ENCODE measurements at places on chromosomes 1 and 21.
A peak's percentile ranks its signal among the peaks of the same experiment; 100 is the strongest.

DNA sequence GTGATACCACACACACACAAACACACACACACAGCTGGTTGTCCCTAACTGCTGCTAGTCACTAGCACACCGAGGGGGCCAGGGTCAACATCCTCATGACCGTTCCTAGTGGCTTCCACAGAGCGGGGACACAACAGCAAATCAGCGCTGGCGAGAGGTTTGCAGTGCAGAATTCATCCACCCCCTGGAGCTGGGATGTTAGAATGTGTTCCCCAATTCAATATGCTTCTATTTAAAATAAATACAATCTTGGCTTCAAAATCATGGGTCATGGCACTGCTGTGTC, 16.2 kb upstream of the C2CD2 start:
- DNase-seq, result no peak

DNA sequence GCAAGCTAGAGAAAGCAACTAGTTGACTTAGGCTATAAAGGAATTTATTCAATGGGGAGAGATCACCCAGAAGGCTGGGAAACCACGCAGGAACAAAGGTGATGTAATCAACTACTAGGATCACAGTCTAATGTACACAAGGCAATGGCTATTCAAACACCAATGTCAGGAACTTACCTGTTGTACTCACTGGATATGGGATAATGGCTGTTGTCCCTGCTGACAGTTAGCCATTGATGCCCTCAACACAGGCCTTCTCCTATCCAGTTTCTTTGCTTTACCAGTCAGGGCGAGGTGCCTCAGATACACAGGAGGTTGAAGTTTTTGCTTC, 32.3 kb downstream of the C21orf91 start:
- no peak for DNase-seq

DNA sequence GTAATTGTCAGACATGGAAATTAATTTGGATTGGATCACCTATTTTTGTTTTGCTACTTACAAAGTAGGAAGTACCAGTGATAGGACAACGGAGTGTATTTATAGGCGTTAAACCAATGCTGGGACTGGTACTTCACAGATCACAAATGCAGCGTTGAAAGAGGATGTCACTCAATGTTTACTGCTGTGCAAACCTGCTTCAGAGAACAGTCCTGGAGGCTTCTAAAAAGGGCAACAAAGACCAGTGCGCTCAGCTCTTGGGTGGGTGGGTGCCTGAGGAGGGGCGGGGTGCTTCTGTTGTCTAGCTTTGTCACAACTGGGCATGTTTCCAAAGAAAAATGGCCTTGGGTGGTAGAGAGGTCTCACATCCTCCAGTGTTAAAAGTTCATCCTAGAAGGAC, 2.1 kb downstream of the C1orf21 start:
- DNase-seq, result peak; percentile 43

DNA sequence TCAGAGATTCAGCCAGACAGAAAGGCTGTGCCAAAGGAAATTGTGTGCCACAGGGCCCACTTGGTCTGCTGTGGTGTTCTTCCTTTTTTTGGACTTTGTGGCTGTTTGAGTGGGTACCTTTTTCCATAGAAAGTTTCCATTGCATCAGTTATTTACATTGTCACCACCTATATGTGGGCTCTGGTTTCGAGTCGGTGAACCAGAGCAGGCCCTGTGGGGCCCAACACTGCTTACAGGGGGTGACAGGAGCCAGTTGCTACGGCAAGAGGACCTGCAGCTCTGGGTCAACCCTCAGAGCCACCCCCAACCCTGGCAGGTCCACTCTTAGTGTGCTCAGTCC, 157.0 kb upstream of the EDN2 start:
- no peak for DNase-seq

GRCh38 chr1:54273092-54273794, 73.3 kb downstream of the MRPL37 start:
- DNase-seq, result no peak

DNA sequence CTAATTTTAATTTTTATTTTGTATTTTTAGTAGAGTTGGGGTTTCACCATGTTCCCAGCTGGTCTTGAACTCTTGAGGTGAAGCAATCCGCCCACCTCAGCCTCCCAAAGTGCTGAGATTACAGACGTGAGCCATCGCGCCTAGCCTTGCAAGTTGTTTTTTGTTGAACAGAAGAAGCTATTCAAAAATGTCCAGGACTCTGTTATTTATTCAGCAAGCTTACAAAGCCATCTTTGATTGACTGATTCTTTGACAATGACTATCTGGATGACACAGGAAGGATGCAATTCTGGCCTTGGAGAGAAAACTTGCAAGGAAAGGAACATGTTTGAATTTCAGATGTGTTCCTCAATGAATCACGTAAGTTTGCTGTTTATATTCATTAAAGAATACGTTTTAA, 63.5 kb downstream of the MAP3K7CL start:
- no peak for DNase-seq

- DNase-seq, result peak; percentile 40
Measured at GRCh38 chr1:8423692-8424538, 106.0 kb downstream of the SLC45A1 start.

DNA sequence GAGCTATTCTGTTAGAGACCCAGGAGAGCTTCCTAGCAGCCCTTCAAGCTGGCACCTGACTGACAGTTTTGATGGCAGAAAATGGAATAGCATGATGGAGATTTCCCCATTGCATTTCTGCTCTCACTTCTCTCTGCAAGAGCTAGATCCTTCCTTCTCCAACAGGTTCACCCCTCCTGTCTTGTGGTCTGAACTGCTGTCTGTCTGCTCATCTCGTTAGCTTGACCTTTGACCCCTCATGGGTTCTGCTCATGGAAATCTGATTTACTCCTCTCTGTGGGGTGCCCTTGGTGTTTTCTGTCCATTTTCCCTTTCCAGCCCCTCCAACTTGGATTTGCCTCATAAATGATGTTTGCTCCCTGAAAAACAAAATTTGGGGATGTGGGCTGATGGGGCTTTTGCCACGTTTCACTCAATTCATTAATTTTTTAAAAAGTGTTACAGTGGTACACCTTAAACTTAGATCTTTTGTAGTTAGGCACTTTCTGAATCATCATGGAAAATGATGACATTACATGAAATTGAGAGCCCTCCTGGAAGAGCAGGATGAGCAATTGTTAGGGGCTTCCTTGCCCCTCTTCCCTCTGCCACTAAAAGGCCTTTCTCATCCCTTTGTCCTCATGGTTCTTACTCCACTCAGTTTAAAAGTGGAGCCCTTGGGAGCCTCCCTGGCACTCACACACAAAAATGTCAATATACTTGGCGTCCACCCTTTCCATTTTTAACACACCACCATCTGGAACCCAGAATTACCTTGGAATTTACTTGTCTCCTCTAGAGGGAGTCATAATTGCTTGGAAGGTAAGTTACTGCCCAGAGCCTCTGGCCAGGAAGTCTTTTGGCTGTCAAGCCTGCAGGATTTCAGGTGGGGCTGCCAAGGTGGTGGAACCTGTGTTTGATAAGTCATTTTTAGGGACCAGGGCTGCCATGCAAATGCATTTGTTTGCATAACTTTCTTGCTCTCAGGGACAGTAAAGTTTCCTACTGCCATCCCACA, 31.9 kb upstream of the IL19 start:
- DNase-seq, result no peak

DNA sequence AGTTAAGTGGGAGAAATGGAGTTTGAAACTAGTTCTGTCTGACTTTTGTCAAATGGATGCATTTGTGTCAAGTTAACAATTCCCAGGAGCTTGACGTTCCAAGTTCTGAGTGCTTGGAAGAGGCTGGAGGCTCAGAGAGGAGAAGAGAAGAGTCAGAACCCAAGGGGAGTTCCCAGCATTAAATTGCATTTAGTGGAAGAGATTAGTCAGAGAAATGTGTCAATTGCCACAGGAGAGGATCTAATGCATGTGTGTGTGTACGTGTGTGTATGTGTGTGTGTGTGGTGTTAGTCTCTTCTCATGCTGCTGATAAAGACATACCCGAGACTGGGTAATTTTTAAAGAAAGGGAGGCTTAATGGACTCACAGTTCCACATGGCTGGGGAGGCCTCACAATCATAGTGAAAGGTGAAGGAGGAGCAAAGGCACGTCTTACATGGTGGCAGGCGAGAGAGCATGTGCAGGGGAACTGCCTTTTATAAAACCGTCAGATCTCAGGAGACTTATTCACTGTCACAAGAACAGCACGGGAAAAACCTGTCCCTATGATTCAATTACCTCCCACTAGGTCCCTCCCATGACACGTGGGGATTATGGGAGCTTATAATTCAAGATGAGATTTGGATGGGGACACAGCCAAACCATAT, 101.5 kb upstream of the TMEM51 start:
- DNase-seq, result peak; percentile 41

DNA sequence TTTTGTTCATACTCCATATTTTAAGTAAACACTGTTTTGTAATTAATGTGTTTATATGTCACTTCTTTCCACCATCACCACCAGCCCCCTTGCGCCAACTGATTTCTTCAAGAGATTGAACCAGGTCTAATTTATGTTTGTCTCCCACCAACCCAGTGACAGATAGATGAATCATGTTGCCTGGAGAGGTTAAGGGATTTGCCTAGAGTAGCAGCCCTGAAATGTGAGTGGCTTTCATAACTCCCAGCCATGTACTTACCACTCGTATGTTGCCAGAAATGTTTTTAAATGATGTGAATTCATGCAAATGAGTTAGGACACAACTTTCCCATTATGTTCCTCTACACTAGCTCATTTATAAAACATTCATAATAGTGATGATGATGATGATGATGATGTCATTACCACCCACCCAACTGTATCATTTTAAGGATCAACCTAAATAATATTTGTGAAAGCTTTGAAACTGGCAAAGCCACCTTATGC, 86.9 kb downstream of the LRRC8D start:
- DNase-seq, result peak; percentile 96

- DNase-seq, result no peak
Measured at GRCh38 chr21:44749759-44750674, 38.6 kb upstream of the TSPEAR start.

DNA sequence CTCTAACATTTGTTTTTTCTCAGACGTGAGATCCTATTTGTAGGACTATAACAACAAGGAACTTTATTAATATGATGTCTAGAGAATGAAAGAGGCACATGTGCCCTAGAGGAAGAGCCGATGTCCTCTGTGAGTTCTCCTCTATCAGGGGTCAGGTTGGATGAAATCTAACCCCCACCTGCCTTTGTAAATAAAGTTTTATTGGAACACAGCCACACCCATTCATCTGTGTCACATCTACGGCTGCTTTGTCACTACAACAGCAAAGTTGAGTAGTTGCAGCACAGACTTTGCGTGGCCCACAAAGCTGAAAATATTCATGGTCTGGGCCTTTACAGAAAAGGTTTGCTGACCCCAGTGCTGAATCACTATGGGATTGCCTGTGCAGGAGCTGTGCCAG, 571 bp upstream of the CAPN9 start:
- DNase-seq, result no peak

DNA sequence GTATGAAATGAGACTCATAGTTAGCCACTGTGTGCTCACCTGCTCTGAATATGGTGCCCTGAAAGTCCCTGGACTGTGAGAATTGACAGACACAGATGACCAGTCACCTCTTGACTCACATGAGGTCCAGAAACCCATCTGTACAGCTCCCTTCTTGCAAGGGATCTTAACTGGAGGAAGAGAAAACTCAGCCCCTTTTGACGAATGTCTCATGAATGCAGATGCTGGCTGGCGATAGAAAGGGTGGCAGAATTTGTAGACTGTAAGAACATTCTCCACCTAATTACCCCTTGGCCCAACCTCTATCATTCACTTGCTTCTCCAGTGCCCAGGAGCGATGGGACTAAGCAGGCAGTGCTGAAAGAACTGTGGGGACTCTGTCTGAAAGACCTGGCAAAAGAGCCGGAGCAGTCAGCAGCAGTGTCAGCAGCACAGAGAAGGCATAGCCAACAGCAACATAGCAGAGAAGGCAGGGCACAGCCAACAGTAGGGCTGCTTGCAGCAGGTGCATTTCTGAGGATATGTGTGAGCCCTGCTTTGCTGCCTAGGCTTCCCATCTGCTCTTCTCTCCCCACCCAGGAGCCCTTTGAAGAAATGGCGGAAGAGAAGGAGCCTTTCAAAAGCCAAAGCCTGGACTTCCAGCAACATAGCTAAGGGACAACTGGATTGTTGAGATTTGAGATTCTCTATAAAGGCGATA, 25.8 kb upstream of the IFNGR2 start:
- DNase-seq, result no peak

DNA sequence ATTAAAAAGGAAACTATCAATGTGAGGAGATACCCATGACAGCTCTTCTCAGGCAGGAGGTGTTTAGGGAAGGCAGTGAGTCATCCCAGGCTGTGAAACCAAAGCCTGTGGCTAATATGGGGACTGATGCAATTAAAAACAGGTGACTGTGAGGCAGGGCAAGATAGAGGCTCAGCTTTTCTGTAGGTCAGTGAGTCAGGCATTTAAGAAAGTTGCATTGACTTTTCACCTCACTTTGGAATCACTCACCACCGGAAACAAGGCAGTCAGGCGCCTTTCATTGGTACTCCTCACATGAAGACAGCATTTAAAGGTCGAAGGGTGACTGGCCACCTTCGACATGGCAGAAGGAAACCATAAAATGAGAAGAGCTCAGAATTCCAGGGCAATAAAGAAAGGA, 54.5 kb downstream of the PAPPA2 start:
- no peak for DNase-seq

DNA sequence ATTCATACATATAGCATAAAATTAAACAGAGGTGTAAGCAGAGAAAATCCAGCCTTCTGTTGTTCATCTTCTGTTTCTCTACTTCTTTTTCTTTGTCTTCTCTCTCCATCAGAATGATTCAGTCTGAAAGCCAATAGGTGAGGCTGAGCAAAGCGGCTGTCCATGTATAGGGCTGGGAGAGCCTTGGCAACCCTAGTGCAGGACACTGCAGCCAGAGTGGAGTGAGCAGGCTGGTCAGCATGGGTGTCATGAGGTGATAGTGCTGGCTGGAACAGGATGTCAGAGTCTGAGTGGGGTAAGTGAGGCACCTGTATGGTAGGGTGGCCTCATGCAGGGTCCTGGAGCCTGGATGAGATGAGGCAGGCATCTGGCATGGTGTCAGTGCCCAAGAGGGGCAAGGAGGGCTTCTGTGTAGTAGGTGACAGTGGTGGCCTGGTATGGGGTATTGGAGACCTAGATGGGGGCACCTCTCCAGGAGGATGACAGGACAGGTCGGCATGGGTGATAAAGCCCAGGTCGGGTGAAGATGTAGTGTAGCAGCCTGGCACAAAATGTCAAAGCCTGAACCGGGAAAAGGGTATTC, 45.5 kb upstream of the GTF2B start:
- no peak for DNase-seq

DNA sequence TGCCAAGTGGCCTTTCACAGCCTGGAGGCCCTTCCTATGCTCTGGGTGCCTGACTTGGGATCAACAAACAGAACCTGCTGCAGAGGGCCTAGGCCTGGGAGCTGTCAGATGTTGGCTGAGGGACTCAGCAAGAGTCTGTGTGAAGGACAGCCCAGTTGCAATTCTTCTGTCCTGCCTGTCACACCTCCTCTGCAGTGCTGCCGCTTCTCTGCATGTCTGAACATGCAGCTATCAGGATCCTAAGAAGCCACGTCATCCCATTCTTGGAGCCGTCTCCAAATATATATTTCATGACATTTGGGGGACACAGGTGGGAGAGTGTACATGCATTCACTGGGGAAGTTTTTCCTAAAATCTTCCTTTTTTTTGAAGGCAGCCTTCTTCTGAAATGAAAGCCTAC, 8.6 kb downstream of the FCAMR start:
- DNase-seq, result no peak
